ENCODE measurements at places on chromosomes 13 and 19.

DNA sequence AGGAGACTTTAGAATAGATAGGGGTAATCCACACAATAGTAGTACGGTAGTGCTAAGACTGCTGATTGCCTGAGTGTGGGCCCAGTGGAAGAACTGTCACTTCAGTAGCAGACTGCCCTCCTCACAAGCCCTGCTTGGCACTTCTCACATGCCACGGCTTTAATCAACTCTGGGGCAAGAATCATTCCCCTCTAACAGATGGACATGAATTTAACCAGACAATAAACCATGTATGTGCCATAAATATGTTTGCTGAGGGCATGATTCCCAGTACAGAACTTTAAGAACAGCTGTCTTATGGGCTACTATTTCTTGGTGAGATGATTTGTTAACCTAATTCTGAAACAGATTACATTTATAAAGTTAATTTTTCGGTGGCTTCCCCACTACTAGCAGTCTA, 22.0 kb downstream of the DPY19L3 start:
- no peak for DNase-seq

DNA sequence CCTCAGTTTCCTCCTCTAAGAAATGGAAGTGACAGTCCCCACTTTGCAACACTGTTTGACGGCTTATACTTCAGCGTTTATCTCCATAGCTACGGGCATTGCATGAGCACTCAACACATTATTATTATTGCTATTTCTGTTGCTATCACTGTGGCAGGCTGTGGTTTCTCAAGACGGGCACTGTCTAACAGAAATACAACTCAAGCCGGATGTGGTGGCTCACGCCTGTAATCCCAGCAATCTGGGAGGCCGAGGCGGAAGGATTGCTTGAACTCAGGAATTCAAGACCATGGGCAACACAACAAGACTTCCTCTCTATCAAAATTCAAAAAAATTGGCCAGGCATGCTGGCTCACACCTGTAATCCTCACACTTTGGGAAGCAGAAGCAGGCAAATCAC, 4.9 kb upstream of the ZSWIM4 start:
- DNase-seq, result no peak

GRCh38 chr13:28819735-28820098, 422 bp upstream of the MTUS2 start:
- peak; percentile 63 for DNase-seq

DNA sequence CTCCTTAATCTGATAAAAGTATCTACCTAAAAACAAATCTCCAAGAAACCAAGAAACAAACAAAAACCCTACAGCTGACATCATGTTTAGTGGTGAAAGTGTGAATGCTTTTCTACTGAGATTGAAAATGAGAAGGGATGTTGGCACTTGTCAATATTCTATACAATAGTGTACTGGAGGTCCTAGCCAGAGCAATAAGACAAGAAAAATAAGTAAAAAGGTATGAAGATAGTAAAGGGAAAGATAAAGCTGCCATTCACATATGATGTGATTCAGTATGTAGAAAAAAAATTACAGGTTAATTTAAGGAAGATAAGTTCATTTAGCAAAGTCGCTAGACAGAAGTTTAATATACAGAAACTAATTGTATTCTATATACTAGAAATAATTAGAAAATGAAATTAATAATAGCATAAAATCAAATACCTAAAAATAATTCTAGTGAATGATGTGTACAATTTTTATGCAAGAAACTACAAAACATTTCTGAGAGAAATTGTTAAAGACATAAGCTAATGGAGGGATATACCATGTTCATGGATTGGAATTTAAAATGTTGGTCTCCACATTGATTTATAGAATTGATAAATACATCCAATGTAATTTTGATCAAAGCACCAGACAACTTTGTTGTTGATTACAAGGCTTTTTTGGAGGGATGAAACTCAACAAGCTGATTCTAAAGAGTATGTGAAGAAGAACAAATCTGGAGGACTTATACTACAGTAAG, 2.4 kb upstream of the SLC7A10 start:
- DNase-seq, result no peak

GRCh38 chr13:51308781-51309180, 30.7 kb upstream of the SERPINE3 start:
- no peak for DNase-seq

DNA sequence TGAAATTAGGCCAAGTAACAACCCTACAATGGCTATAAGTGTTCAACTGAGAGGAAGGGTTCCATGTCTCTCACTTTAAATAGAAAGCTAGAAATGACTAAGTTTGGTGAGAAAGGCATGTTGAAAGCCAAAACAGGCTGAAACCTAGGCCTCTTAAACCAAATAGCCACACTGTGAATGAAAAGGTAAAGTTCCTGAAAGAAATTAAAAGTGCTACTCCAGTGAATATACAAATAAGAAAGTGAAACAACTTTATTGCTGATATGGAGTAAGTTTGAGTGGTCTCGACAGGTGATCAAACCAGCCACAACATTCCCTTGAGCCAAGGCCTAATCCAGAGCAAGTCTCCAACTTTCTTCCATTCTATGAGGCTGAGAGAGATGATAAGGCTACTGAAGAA, 209.6 kb downstream of the KLF12 start:
- DNase-seq, result no peak

DNA sequence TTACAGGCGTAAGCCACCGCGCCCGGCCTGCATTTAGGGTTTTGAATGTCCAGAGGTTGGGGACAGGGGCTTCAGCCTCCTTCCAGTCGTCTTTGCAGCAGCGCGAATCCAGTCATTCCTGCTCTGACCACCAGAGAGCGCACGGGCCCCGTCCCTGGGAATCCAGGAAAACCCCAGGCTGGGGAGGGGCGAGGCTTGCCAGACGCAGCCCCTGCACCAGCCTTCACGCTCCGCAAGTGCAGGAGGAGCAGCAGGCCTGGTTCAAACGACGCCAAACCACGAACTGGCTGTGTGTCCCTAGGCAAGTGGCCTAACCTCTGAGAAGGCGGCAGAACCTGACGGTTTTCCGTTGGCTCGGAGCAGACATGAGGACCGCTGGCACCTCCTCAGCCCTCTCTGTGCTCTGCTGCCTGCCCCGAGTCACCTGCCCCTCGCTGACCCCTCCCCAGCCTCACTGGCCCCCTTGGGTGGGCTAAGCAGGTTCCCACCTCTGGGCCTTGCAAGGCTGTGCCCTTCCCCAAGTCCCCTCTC, 2.0 kb upstream of the RNF126 start:
- peak; percentile 53 for DNase-seq
